Pulmonary artery endothelial cell (primary cell): ENCODE measurements at places on chromosomes 2 and 18. TPM values are rescaled to one million over a fixed set of nuclear protein-coding genes. Genes with fewer than 3 reads are reported as not detected.

Gene ANKRD30BL
- total RNA-seq: not detected in 2 replicates

Gene GKN2
- not detected in 2 replicates for total RNA-seq

Gene NOSTRIN
- 0.07 and 1.4 TPM in 2 replicates for total RNA-seq

GRCh38 chr18:63936932-63937393 is 12.1 kb upstream of the HMSD start:
- DNase-seq: no peak

DNA sequence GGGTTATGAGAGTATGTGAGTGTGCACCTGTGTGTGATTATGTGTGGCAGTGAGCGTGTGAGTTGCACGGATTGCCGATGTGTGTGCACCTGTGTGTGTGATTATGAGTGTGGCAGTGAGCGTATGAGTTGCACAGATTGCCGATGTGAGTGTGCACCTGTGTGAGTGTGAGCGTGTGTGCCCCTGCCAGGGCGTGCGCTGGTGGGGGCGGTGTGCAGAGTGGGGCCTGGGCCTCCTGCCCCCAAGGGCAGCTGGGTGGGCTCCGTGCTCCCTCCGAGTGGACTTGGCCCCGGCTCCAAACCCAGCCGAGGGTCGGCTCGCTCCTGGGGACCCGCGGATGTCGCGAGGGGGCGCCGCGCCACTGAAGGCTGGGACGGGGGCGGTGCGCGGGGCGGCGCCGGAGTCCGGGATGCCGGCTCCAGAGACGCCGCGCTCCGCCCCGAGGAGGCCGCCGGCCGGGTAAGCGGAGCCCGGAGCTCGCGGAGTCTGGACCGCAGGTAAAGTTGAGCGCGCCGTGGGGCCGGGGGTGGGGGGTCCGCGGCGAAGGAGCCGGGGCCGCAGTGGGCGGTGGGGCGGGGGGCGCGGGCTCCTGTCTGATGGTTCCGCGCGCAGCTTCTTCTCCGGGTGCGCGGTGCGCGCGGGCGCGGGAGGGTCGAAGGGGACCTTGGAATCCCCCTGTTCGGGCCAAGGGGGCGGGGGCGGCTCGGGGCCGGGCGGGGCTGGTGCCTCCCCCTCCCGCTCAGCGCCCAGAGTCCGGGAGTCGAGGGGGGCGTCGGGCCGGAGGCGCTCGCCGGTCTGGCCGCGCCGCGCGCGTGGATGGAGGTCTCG is at the start of gene KCNG2:
KCNG2 (plus strand) TSS at position 421 of the 828 bp plus-strand sequence. CDS start 65,730 bp downstream, outside the sequence.
- DNase-seq: no peak

- no peak for DNase-seq
Observed at GRCh38 chr2:206555721-206556120, 86.6 kb upstream of the FAM237A start.

DNA sequence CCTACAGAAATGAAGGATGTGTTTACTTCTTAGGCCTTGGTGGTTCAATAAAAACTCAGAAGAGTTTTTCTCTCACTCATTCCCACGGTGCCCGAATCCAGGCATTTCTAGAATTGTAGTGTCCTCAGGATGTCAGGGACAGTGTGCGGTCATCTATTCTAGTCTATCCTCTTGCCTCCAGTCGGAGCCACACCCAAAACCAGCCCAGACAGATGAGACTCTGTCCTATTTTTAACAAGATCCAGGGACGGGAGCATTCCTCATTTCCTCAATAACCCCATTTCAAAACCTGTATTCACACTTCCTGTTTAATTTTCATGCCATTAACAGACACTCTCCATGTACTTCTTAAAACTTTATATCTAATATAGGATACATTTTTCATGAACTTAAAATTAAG is 11.6 kb upstream of the RBMS1 start:
- no peak for DNase-seq

DNA sequence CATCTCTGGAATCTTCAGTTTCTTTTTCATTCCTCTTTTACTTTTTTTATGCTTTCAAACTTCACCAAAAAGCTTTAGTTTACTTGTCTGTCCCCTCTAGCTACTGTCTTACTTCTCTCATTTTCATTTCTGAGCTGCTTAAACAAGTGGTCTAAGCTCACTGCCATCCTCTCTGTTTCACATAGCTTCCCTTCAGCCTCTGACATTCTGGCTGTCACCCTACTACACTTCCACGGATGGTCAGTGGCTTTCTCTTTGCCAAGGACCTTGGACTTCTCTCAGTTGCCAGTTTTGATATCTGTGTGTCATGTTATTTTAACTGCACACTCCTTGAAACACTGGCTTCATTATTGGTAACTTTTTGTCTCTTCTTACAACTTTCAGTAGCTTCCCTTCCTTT is 176.1 kb downstream of the IKZF2 start:
- no peak for DNase-seq

DNA sequence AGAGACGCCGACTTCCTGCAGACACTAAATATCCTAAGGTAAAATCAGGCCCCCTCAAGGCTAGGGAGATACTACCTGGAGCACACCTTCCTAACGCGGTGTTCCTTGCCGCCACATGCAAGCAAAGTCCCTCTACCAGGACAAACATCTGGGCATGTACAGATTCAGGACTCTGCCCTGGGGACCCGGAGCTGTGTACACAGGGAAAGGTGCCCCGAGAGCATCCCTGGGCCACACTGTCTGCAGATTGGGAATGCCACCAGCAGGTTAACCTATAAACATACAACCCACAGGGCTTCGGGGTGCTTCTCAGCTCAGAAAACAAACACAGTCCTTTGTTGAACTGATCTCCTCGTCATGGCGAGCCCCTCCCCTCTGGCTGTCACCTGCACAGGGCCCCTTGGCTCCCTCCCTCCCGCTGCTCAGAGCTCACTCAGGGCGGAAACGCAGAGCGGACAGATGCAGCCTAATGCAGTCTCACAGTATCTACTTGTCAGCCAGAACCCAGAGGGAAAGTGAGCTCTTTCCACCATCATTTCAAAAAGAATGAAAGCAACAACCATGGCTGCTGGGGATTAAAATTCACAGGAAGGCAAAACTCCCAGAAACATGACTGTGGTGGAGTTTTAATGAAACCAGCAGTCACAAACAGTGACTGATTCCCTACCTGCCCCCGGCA is 218.8 kb downstream of the HDAC4 start:
- no peak for DNase-seq
